GM19239 (cell line): ENCODE measurements at places on chromosomes 3 and 15.

DNA sequence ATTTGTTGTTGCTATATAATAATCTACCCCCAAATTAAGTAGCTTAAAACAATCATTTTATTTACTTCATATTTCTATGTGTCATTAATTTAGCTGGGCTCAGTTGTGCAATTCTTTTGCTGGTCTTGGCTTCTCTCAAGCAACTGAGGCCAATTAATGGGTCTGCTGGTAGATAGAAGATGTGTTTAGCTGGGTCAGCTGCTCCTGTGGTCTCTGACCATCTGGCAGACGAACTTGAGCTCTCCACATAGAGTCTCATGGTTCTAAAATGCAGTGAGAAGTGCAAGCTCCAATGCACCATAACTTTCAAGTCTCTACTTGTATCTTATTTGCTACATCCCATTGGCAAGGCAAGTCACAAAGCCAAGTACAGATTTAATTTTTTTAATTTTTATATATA, 515.6 kb downstream of the ZIC1 start:
- no peak for DNase-seq

DNA sequence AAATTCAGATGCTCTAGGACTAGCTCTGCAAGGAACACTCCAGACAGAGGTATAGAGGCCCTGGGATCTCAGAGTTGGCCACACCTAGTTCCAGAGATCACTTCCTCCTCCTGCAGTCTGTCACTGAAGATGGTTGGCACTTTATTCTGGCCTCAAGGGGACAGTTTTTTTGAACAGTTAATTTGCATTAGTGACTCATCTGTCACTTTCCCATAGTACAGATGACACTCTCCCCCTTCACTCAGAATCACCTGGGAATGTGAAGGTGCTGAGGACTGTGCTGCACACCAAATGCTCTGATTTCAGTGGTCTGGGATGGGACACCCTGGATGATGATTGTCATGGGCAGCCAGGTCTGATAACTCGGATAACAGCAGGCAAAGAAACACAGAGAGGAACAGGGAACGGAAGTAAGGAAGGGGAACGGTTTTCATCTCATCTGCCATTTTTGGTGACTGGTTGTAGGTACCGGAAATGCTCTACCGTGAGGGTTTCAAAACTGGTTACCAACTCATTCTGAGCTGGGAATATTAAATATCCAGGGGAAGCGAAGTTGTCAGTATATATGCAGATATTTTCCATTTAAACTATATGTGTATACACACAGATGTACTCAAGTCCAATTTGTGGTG, 232.5 kb upstream of the ST8SIA2 start:
- DNase-seq, result peak; percentile 44

- no peak for DNase-seq
Observed at GRCh38 chr3:43865351-43865750, 174.6 kb downstream of the ABHD5 start.

DNA sequence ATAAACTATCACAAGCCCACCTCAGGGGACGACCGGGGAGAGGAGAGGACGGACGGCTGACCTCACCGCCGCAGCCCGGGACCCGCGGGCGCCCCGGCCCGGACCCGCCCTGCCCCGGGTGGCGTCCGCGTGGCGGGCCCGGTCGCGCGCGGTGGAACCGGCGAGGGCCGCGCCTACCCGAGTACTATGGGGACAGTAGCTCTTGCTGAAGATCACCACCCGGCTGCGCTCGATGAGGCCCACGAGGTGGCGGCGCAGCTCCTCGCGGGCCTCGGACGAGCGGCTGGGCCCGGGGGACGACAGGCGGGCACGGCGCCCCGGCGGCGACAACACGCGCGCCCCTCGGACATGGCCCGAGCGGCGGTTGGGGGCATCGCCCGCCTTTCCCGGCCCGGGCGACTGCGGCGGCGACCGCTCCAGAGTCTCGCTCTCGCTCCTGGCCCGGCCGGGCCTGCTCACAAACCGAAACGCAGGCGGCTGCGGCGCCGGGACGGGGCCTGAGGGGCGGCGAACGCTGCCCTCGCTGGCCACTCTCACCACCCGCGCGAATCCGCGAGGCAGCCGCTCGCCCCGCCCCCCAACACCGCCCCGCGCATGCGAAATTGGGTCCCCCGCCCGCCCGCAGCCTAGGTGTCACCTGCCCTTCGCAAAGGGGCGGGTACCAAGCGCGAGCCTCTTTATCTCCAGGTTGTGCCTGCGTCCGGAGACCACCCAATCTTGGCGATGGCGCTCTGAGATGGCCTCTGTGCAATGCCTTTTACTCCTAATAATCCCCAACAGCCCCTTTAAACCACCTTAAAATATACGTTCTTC, at the start of gene TXNRD3:
TSS of gene TXNRD3 (minus strand) at position 554 of the 813 bp plus-strand sequence.
- DNase-seq, result peak; percentile 26

- no peak for DNase-seq
Observed at GRCh38 chr3:35383719-35384555, 255.4 kb upstream of the ARPP21 start.

DNA sequence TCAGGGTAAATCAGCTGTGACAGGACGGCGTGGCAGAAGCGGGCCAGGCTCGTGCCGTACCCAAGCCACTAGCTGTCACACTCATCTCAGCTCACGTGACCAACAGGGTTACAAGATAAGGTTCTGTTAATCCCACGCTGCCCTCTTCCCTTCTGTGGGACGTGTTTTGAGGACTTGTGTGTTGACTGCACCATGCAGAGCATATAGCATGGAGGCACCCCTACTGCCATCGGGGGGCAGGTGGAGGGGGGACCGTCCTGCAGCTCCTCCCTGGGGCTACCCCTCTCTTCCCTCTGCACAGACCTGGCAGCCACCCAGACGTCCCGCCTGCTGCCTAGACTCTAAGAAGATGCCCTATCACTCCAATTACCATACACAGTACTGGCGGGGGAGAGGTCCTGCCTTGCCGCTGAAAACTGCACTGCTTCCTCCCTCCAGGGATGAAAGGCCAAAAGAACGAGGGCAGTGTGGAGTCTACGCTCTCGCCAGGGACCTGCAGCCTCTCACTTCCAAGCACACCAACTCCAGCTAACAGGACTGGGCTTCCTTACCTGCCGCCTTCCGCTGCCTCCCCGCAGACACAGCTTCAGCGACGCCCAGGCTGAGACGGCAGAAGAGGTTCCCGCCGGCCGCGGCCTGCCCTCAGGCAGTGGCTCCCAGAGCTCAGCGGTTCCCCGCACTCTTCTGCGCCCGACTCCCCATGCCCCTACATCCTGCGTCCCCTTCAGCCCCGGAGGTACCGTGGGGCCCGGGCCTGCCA, at the start of gene TNK2:
TSS of gene TNK2 (minus strand) at position 618 of the 760 bp plus-strand sequence. CDS start 19,963 bp downstream, outside the sequence.
- DNase-seq, result peak; percentile 43

GRCh38 chr3:106510206-106510605, 641.4 kb upstream of the CBLB start:
- no peak for DNase-seq

DNA sequence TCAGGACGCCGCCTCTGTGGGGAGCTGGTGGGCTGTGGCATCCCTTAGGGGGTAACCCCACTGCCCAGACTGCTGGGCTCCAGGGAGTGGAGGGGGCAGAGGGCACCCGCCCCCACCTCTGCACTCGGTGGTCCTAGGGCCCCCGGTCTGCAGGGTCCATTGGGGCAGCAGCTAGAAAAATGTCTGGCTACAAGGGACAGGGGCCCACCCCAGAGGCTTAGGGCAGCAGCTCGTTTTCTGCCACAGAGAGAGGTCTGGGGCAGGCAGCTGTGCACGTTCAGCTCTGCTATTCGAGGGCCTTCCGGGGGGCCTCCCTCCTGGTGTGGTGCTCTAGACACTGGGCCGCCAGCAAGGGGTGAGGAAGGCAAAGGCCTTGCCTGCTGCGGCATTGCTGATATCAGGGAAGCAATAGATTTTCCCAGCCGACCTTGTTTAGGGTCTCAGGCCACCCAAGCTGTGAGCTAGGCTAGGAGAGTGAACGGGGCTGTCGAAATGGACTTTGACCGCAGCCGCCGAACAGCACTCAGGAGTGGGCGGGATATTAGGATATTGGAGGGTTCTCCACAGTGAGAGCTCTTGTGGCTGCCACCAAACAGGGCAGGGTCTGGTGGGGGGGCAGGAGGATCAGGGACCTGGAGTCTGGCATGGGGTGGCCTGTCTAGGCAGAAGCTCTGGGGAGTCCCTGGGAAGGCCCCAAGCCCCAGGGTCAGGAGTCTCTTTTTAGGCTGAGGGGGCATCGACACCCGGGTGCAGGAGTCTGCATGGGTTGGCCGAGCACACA, 61.4 kb upstream of the KLF13 start:
- DNase-seq, result no peak

GRCh38 chr3:29195056-29195455, 85.8 kb upstream of the RBMS3 start:
- no peak for DNase-seq

- DNase-seq, result no peak
Observed at GRCh38 chr15:44286814-44287452, 1.6 kb upstream of the GOLM2 start.

DNA sequence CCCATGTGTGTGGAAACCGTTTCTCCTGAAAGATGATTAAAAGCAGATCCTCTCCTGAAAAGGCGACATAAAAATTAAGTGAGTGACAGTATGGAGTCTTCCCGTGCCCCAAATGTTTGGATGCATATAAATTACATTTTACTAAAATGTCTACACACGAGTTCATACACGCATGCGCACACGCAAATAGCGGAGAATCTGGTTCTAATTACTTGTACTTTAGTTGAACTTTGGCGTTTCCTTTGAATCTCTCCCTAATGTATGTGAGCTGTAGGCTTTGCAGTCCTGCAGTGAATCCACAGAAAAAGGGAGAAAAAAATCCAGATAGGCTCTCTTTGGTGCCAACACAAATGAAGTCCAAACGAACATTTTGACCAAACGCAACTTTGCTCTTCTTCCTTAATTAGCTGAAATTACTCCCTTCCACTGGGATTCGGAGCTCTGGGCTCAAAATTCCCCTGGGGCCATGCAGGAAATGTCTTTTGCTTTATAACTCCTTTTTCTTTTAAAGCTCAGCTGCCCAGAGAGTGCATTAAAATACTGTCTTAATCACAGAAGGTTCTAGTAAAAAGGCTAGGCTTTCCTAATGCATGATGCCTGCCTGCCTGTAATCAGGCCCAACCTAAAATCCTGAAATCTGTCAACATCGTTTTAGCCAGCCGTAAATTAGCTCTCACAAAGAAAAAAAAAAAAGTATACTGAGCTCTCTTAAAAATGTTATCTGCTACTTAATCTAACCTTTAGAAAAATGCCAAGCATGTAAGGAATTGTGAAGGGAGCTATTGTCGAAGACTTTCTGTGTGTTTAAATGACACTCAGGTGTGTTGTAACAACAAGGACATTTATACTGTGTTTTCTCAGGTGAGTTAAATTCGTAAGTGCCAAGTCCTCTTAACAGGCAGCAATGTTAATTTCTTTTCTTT, 26.2 kb downstream of the RARB start:
- no peak for DNase-seq

- no peak for DNase-seq
Observed at GRCh38 chr3:56914646-56915045, 112.9 kb upstream of the ARHGEF3 start.

- peak; percentile 24 for DNase-seq
Observed at GRCh38 chr3:139629033-139629432, 48.7 kb downstream of the NMNAT3 start.

DNA sequence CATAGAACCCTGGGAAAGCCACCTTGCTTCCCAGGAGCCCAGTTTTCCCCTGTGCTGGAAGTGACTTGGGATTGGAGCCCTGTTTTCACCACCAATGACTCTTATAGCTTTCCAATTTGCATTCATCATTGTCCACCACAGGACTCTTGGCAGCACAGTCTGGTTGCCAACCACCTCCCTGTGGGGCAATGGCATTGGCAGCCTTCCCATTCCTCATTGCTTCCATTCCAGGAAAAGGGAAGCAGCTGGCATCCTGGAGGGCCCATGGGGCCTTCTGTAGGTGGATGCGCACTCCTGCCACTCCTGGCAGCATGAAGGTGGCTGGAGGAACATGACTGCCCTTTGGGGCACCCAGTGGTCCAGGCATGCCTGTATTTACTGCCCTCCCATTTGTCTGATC, 57.7 kb downstream of the FEM1B start:
- DNase-seq, result no peak

GRCh38 chr3:142263112-142263511, 37.7 kb upstream of the GK5 start:
- DNase-seq, result no peak

DNA sequence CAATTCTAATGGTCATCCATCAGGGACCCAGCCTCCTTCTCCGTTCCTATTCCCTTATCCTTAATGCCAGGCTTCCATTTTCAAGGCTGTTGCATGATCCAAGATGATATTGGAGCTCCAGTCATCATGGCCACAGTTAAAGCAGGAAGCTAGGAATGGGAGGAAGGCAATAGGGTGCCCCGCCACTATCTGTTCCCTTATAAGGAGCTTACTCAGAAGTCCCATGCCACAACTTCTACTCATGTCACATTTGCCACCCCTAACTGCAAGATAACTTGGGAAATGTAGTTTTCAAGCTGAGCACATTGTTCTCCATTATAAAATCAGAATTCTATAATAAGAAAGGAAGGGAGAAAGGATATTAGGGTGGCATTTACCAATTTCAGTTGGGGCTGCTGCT, 38.6 kb upstream of the SPSB4 start:
- no peak for DNase-seq

GRCh38 chr3:31772272-31772671, 208.8 kb downstream of the OSBPL10 start:
- DNase-seq, result no peak

DNA sequence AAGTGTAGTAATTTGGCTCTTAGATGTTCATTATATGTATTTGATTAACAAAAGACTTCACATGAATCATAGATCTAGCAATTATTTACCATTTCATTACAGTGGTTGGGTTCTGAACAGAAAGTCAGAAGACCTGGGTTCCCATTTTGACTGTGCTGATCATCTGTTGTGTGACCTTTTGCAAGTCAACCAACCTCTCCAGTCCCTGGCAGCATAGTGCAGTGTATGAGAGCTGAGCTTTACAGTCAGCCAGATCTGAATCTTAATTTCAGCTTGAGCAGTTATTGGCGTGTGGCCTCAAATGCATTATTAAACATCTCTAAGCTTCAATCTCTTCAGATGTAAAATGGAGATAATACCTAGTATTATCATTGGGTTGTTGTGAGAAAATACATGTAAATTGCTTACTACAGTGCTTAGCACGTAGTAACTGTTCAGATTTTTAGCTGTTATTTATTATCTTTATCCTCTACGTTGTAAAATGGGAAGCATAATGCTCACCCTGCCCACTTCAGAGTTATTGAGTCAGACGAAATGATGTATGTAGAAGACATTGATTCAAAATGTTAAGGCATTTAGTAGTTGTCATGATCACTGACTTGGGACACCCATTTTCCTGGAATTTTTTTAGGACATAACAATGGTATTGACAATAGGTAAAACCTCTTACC, 104.0 kb downstream of the KLHL25 start:
- no peak for DNase-seq

GRCh38 chr15:65651831-65652749, 30.4 kb downstream of the SLC24A1 start:
- DNase-seq, result no peak
